ENCODE measurements at places on chromosomes 16 and 17. TPM values are rescaled to one million over a fixed set of nuclear protein-coding genes. Genes with fewer than 3 reads are reported as not detected.

DNA sequence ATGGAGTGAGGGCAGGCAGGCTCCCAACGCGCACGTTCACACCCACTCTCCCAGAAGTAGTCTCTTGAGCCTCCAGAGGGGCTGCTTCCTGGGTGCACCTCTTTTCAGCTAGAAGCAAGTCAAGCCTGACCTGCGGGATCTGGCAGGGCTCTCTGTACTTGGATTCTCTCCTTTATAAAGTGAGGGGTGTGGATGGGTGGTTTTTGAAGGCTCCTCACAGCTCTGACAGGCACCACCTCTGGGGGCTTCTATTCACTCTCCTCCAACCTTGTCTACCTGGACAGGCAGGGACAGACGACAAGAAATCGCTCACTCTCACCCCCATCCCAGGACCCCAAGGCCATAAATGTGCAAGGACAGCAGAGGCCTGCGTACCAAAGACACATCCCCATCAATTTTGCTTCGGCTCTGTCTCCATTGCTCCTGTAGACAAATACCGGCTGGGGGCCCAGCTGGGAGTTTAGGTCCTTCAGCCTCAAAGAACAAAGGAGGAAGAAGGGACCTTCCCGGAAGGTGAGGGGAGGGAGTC is 814 bp upstream of the DYNLL2 start:
- peak; percentile 14 for DNase-seq

- peak; percentile 50 for DNase-seq
These were observed 8.5 kb upstream of the ZC3H18 start for GRCh38 chr16:88561485-88562359.

GRCh38 chr17:41153856-41154255 is 4.2 kb upstream of the KRTAP4-5 start:
- no peak for DNase-seq

DNA sequence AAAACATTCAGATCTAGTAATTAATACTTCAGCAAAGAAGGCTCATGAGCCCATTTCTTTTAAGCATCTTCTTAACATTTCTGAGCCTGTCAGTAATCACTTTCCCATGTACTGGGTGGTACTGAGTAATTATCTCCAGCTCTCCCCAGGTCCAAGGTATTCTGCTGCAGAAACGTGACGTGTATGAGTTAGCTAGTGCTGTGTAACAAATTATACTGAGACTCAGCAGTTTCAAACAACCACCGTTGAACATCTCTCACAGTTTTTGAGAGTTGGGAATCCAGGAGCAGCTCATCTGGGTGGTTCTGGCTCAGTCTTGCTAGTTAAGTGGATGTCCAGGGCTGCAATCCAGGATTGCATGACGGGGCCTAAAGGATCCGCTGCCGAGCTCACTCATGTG is 25.2 kb downstream of the C16orf95 start:
- DNase-seq, result no peak

- DNase-seq, result no peak
These were observed 110.3 kb downstream of the CYB561 start for GRCh38 chr17:63335831-63336230.

- no peak for DNase-seq
These were observed 33.9 kb upstream of the ZNF423 start for GRCh38 chr16:49889725-49890397.

DNA sequence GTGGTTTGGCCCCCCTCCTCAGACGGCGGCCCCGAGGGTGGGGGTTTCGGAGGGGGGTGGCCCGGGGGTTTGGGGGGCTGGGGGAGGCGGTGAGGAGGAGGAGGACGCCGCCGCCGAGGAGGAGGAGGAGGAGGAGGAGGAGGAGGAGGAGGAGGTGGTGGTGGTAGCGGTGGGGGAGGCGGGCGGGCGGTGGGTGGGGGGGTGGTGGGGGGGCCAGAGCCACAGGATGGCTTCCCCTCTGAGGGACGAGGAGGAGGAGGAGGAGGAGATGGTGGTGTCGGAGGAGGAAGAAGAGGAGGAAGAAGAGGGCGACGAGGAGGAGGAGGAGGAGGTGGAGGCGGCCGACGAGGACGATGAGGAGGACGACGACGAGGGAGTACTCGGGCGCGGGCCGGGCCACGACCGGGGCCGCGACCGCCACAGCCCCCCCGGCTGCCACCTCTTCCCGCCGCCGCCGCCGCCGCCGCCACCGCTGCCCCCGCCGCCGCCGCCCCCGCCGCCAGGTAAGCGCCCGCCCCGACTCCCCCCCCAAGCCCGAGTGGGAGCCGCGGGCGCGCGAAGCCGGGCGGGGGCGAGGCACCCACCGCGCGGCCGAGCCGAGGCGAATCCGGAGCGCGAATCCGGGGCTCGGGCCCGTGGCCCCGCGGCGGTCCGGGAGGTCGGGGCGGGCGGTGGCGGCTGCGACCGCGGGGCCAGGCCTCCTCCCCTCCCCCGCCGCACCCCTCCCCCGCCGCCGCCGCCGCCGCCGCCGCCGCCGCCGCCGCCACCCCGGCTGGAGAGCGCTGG is 3.8 kb upstream of the CHD3 start:
- peak; percentile 20 for DNase-seq

- DNase-seq, result no peak
These were observed 15.4 kb downstream of the KCNJ2 start for GRCh38 chr17:70184770-70185169.

DNA sequence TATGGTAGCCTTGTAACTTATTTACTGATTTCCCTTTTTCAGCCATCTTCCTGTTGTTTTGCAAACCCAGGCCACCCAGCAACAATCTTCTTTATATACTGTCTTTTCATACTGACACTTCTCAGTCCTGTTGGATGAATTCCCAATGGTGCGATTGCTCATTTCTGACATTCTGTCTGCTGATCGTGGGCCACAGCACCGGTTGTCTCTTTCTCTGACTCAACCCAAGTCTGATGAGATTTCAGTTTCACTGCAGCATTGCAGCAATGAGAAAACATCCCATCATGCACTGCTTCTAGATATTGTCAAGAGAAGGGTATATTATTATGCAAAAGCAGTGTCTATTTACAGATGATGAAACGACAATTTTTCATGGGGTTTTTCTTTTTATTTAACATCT is 349.2 kb upstream of the HSBP1 start:
- no peak for DNase-seq

DNA sequence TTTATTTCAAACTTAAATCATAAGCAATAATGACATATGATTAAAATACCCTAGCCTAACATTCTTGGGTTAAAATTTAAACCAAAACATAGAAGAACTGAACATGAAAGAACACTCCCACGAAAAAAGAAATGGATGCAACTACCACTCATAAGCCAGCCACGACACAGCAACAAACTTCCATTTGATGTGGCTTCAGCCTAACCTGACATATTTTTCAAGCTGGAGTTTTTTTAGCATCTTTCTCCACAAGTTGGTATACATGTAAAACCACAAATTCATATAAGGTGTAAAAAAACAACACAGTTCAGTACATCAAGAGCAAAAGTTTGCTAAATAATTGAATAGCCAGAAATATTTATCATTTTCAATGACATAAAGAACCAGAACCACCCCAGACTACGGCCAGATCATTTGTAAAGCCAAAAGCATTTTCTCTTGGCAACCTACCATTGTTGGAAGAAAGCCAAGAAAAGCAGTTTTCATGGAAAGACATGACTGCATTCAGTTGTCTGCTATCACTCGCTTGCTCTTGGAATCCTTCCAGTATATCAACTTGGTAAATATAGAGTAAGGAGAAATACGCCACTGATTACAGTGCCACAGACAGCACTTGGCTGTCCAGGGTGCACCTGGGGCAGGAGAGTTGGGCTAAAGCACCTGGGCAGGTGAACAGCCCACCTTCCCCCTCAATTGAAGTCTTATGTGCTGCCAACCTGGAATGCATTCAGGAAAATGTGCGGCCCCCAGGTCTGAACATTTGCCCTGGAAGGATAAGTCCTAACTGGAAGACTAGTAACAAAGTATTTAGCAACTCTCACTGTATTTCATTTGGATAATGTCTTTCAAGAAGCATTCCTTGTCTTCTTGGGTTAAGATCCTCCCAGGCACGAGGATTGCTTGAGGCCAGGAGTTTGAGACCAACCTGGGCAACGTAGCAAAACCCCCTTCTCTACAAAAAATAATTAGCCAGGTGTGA is 60.5 kb downstream of the CREBBP start:
- no peak for DNase-seq

DNA sequence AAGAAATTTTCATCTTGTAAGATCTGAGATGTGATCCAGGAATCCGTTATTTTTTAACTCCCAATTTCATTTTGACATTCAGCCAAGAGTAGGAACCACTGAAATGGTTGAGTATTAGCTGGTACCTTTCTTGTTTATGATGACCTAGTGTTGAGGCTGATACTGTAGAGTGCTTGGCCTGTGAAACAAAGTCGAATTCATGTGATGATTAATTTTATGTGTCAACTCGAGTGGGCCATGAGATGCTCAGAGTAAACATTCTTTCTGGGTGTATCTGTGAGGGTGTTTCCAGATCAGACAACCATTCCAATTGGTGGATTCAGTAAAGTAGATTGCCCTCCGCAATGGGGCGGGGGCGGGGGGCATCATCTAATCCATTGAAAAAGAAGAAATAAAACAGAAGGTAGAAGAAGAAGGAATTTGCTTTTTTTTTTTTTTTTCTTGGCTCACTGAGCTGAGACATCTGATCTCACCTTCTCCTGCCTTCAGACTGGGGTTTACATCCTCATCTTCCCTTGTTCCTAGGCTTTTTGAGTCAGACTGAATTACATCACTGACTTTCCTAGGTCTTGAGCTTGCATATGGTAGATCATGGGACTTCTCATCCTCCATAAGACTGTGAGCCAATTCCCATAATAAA is 264.6 kb upstream of the KCNJ16 start:
- DNase-seq, result no peak

- DNase-seq, result no peak
These were observed 10.3 kb upstream of the NAGPA start for GRCh38 chr16:5044011-5044540.

GRCh38 chr17:5219536-5219935 is 15.1 kb downstream of the SCIMP start:
- DNase-seq, result no peak

- DNase-seq, result no peak
These were observed 6.7 kb downstream of the FOXL1 start for GRCh38 chr16:86584726-86585721.

DNA sequence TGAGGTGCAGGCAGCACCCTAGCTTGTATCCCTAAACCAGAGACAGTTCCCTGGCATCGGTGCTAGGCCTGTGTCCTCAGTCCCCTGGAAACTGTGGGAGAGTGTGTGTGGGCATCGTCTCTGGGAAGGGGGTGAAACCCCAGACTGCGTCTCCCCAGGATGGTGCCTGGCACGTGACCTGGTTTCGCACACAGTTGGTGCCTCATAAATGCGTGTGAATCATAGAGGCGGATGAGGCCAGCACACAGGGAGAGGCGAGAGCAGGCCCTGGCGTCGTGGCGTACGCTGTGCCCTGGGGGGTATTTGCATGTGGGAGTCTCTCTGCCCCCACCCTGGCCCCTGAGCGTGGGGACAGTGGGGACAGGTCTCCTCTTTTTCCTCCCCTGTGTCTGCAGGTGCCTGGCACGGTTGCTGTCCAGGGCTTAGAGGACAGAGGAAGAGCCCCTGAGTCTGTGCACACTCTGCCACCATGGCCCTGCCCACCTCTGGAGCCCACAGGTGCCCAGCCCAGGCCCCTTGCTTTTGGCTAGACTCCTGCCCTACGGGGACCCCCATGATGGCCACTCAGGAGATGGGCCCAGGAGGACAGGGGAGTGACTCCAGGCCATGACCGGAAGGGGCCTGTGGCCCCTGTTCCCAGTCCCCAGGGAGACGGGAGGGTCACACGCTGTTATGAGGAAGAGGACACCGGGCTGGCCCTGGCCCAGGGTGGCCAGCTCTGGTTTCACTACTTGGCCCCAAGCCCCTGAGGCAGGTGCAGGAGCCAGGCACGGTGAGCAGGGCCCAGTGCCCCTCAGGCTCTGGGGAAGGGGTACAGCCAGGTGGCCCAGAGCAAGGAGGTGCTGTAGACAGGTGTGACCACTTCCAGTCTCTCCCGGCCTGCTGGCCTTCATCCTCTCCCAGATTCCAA is 1.3 kb upstream of the FSCN2 start:
- no peak for DNase-seq

DNA sequence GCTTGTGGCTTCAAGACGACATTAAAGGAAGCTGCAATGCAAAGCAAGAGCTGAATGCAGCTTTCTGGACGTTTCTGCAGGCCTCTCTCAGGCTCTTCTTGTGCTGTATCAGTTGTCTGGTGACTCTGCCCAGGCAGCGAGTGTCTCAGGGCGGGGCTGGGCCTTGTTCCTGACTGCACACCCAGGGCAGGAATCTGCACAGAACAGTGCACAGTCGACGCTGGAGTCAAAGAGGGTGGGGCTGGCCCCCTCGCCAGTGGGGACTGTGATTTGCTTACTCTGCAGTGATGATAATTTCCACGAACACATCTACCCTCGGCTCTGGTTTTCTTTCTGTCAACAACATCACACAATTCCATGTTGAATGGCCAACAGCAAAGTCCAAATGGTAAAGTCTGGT is 60.7 kb downstream of the IRF8 start:
- no peak for DNase-seq

- no peak for DNase-seq
These were observed 60.2 kb downstream of the WSB1 start for GRCh38 chr17:27354051-27354490.

DNA sequence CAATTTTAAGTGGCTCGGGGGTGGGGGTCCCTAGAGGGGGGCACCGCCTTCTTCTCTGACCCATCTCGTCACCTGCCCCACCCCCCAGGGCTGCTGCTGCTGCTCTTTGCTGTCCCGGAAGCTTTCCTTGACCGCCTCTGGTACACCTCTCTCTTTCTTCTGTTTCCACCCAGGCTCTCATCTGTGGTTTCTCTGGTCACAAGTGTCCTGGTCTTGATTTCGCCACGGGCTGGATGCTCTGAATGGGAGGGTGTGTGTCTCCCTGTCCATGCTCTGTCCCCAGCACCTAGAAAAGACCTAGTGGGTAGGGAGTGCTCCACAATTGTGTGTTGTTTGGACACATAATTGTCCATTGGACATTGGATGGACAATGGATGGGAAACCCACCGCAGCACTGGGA is 134.7 kb upstream of the CIBAR2 start:
- no peak for DNase-seq

GRCh38 chr17:64537488-64537887 is 30.7 kb downstream of the CEP95 start:
- DNase-seq, result no peak

DNA sequence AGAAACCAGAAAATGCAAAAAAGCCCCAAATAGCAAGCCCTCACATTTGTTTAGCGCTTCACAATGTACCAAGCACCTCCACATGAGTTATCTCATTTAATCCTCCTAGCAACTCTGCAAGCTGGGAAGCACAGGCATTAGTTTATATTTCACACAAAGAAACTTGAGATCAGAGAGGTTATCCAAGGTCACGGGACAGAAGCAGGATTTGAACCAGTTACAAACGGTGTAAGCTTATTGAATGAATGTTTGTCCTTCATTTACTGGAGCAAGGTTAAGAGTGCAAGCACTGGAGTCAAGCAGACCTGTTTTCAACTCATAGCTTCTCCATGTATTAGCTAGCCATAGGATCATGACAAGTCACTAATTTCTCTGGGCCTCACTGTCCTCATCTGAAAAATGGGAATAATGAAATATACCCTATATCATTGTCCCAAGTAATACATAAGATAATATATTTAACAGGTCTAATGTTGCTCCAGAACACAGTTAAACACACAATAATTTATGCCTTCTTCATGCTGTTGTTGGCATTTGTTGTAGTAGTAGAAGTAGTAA is 6.1 kb upstream of the HLF start:
- DNase-seq, result no peak

Gene KRTAP3-2
- polyA plus RNA-seq, result not detected

Gene EVI2A
- polyA plus RNA-seq, result 58.9 TPM

Gene QPRT
- 3.9 TPM for polyA plus RNA-seq

Gene RAB37
- polyA plus RNA-seq, result 40.9 TPM

Gene NPIPB6
- polyA plus RNA-seq, result 0.16 TPM

Gene DOK4
- not detected for polyA plus RNA-seq

Gene MYH8
- polyA plus RNA-seq, result not detected
